ENCODE measurements at places on chromosomes 3 and 15.

DNA sequence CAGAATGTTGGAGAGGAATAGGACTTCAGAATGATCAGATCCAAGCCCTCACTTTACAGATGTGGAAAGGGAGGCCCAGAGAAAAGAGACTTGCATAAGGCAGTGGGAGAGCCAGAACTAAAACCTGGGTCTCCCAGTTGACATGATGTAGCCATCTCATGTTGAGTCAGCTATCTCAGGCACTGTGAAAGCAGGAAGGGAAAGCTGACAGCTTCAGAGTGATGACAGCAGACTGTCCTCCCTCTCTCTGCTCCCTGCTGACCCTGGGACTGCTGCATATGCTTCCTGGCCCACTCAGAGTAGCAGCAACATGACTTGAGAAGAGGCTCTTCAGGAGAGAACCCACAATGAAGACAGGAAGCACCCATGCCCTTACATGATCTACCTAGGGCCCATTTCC lies 14.7 kb downstream of the FHIT start:
- no peak for DNase-seq

DNA sequence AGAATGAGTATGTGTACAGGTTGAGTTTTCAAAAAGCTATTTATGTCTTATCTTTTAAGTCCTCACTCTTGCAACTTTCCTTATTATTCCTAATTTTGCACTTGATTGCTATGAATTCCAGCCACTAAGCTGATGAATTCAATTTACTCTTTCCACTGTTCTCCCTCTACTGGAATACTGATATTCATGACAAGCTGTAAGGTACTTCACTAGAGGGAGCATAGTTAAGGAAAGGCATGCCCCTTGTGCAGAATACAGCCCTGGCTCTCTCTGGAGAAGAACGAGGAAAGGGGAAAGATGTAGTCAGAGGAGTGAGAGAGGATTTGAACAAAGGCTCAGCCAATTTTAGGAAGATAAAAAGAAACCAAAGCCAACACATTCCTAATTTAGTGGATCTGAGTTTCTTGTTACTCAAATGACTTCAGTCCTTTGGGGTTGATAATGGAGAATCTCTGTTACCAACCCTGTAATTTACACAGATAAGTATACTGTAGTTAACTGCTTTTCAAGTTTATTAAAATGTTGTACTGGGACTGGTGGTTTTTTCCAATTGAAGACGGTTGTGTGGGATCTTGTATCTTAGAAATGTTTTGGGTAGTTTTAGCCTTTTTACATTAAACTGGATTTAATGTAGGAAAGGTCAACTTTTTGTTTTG lies 4.0 kb downstream of the SCAANT1 start:
- no peak for DNase-seq

DNA sequence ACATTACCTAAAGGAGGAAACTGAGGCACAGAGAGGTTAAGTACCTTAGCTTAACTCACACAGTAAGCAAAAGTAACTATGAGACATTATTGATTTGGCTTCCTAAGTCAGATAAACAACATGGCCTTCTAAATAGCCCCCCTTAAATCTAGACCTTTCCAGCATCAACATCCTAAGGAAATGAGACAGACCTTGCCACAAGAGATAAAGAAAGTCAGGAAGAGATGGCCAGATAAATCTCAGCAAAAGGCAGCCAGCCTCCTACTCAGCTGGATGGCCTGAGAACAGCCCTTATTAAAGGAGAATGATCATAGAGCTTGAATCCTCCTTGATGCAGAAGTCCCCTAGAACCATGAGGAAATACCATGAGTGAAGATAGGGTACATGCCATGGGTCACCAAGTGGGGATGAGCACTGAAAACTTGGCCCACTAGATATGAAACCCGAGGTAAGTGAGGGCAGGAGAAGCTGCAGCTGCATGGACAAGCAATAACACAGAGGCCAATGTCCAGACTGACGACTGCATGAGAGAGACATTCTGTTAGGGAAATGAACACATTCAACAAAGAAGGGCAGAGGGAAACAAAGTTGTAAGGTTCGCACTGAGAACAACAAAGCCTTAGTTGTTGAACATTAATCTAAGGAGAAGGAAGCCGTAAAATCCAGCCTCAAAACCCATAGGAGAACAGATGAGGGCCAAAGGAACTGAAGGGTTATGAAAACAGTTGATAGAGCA lies 69.6 kb downstream of the ZIC4 start:
- no peak for DNase-seq

GRCh38 chr3:74301056-74301455 lies 313.4 kb downstream of the CNTN3 start:
- no peak for DNase-seq

- no peak for DNase-seq
Measured at GRCh38 chr15:58537033-58537432, 105.2 kb downstream of the LIPC start.

GRCh38 chr3:59963676-59964075 lies 913.9 kb upstream of the CFAP20DC start:
- no peak for DNase-seq

- no peak for DNase-seq
Measured at GRCh38 chr3:177551431-177551836, 354.2 kb upstream of the TBL1XR1 start.

DNA sequence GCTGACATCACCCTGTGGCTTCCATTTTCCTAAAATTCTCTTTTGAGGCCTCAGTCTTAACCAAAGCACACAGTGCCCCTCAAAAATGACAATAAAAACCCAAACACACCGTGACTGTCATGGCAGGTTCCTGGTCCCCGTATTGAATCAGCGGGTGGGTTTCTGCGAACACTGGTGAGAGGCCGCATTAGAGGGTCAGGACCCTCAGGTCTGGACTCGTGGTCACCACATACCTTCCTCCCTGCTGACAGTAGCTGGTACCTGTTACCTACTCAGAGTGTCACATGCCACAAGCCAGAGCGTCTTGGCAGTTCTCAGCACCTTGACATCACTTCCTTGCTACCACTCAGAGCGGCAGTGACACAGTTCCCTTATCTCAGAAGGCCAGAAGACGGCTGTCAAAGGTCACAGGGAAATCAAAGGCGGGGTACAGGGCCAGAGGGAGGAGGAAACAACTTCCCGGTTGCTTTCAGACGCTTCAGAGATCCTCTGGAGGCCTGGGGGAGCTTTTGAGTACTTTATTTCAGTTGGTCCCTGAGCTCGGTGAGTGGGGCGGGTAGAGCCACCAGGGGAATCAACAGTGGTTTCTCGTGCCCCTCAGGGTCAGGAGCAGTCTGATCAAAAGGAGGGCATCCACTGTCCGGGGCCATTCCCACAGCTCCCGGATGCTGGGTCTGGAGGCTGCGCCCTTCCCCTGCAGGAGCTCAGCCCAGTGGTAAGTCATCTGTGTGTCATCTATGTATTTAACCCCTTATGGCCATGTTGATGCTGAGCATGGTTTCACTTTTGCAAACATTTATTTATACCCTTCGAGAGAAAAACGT lies at the start of the genes CCR5AS and CCRL2:
Gene CCR5AS, minus strand, starts transcription at position 279 of the 824 bp plus-strand sequence.
Gene CCRL2, plus strand, starts transcription at position 472 of the 824 bp plus-strand sequence. CDS start 821 bp downstream, outside the sequence.
- peak; percentile 25 for DNase-seq

- no peak for DNase-seq
Measured at GRCh38 chr15:48528921-48529320, 116.6 kb downstream of the FBN1 start.

DNA sequence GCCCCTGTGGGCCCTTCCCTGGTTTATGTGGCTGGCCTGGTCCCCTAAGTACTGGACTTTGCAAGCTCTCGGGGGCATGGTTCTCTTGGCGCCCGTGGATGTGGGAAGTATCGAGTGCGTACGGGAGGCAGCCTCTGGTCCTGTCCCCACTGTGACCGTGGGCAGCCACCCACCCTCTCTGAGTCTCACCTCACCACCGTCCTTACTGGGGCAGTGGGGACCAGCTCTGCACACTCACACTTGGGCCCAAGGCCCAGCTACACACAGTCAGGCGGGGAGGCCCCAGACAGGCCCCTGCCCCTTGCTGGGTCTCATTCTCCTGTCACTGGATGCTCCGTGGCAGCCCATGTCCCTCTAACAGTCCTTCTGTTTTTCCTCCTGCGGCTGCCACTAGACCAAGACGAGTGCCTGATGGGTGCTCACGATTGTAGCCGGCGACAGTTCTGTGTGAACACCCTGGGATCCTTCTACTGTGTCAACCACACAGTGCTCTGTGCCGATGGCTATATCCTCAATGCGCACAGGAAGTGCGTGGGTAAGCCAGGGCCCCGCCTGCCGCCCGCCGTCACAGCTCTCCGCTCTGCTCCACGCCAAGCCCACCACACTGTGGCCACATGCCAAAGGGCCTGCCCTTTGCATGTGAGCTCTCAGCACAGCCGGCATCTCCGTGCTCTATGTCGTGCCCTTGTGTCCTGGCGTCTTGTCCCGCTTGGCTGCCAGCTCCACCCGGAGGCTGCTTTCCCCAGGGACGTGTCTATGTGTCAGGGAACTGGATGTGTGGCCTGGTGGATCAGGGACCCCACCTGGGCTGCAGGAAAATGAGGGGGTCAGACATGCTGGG lies 72.7 kb downstream of the FBLN2 start:
- no peak for DNase-seq

- no peak for DNase-seq
Measured at GRCh38 chr3:139472380-139473010, 3.8 kb downstream of the RBP2 start.

GRCh38 chr15:51313074-51313393 lies 25.4 kb downstream of the CYP19A1 start:
- no peak for DNase-seq

DNA sequence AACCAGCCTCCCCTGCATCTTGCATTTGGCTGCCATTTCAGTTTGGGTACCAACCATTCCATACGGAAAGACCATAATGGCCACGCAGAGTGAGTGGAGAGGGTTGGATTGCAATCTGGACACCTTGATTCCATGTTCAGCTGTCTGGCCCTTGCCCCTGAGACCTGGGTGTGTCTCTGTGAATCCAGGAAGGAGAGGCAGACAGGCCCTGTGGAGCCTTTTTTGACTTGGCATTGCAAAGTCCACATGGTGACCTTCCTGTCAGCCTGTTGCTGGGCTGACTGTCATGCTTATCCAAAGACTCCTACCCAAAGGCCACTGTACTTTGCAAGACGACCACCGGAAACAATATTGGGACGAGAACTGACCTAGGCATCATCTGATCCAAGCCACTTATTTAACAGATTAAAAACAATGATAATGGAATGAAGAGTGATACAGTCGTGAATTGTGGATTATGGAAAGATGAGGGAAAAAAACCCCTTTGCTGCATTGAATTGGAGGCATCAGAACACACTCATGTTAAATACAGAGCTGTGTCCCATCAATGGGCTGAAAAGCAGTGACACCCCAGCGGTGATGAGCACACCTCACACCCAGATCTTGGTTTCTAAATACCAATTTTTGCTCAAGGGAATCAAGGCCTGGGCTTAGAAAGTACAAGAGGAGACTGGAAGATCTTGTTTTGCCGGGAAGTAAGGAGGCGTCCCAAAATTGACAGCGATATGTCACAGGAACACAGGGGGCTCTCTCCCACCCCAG lies 86.0 kb downstream of the LRRK1 start:
- no peak for DNase-seq

GRCh38 chr3:71560665-71561064 lies 22.9 kb downstream of the FOXP1 start:
- no peak for DNase-seq

DNA sequence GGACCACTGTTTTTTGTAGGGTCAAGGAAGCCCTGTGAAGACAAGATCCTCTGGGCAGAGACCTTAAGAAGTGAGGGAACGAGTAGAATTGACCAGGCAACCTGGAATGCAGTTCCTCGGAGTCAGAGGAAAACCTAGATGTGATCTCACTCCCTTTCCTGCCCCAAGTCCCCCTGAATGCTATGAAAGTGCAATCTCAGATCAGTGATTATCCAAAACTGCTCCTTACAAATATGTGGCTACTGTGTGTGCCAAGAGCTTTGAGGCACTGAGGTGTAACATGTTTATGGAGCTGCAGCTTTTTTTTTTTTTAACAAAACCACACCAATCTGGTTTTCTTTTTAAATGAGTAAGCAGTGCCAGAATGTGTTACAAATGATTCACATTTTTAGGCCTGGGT lies 35.8 kb downstream of the THSD4 start:
- DNase-seq: no peak

DNA sequence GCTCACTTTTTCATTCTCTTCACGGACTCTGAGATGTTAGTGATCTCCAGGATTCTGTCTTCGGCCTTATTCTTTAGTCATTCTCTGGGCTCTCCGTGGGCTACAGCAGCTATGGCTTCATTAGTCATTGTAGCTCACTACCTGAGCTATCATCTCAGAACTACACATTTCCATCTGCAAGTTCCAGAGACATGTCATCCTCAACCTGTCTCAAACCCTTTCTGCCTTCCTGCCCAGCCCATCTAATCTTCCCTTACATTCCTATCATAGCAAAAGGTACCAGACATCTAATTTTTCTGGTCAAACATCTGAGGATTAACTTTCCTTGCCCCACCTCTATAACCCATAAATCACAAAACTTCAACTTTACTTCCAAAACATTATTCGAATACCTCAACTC lies 13.2 kb downstream of the TSPAN3 start:
- no peak for DNase-seq

DNA sequence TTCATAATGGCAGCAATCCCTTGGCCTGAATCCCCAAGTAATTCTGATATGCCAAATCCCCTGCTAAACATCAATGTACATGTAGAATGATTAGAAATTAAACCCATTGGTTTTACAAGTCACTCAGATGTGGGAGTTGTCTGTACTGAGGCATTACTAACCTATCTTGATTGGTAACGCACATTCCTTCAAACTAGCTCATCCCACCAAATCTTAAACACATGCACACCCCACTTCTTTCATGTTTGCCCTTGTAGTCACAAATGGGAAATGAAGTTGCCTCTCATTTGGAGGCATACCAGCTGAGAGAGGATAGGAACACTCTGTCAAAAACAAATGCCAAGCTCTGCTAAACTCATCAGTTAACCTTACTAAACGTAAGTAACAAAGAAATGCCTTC lies 29.1 kb upstream of the MAN2C1 start:
- DNase-seq: no peak

GRCh38 chr3:83877910-83878309 lies 1080.9 kb upstream of the CADM2 start:
- DNase-seq: no peak

DNA sequence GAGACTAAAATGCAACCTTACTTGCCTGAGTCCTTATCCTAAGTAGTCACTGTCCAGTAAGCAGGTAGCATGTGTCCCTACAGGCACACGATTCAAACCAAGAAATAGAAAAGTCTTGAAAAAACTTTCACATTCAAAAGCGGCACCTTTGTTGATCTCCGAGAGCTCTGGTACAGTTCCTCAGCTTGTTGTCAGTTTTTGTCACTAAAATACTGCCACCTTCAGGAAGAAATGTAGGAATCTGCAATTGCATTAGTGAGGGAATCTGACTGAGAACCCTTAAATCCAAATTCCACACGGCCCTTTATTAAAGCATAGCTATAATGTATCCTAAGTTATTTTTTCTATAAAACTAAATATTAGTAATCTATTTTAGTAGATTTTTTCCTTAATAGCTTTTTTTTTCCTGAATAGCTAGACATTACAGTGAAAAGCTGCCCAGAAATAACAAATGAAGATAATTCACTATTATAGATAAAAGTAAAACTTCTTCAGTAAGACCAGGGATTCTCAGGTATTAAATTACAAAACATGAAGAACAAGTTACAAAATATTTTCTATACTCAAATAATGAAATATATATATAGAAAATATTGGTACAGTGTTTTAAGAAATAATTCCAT lies 44.0 kb downstream of the CCDC54 start:
- DNase-seq: peak; percentile 87

Data from midbrain (tissue), 1 donor.